Ureter (tissue), 1 donor: ENCODE measurements at places on chromosomes 4 and X. TPM values are rescaled to one million over a fixed set of nuclear protein-coding genes. Genes with fewer than 3 reads are reported as not detected.
A peak's percentile ranks its signal among the peaks of the same experiment; 100 is the strongest.

KLKB1 gene
- total RNA-seq: 1.2 TPM

GRCh38 chrX:153768311-153769157, 4.5 kb downstream of the PLXNB3 start:
- DNase-seq: no peak

- DNase-seq: peak; percentile 43
Observed at GRCh38 chr4:128916832-128917231, 107.3 kb downstream of the JADE1 start.

- no peak for DNase-seq
Observed at GRCh38 chr4:84878090-84878489, 88.4 kb downstream of the WDFY3 start.

DNA sequence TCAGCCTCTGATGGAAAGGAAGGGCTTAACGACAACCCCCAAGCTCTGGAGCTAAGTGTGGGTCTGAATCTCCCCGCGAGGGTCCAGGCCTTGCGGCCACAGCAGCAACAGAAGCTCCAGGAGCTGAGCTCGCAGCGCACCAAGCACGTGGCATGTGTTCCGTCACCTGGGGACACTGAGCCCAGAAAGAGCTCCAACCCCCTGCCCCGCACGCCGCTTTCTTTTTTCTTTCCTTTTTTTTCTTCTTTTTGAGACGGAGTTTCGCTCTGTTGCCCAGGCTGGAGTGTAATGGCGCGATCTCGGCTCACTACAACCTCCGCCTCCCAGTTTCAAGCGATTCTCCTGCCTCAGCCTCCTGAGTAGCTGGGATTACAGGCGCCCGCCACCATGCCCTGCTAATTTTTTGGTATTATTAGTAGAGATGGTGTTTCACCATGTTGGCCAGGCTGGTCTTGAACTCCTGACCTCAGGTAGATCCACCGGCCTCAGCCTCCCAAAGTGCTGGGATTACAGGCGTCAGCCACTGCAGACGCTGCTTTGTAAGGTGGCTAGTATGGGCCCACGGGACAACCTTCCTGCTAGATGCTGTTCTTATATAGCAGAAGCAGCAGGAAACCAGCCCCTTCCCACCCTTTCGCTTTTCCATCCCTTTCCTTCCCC, 685 bp upstream of the TNIP2 start:
- no peak for DNase-seq
